ENCODE measurements at places on chromosomes 2 and 18.

- DNase-seq: no peak
Measured at GRCh38 chr2:59622599-59623308, 930.7 kb downstream of the BCL11A start.

DNA sequence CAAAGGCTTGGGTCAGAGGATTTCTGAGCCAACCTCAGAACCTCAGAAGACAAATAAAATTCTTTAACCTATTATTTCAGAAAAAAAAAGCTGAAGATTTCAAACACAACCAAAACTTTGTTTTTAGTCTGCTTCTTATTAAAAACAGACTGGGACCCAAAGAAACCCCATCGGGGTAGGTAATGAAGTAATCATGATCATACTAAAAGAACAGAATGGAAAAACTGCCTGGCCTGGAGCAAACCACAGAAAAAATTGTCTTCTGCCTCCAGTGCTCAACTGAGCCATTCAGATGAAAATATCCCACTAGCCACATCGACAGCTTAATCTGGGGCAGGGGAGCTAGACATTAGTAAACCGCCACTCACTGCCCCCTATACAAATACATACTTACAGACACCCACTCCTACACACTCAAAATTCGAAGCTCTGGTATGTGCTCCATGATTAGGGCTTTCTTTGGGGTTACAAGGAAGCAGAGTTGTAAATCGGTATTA is 76.5 kb downstream of the SDC1 start:
- no peak for DNase-seq

DNA sequence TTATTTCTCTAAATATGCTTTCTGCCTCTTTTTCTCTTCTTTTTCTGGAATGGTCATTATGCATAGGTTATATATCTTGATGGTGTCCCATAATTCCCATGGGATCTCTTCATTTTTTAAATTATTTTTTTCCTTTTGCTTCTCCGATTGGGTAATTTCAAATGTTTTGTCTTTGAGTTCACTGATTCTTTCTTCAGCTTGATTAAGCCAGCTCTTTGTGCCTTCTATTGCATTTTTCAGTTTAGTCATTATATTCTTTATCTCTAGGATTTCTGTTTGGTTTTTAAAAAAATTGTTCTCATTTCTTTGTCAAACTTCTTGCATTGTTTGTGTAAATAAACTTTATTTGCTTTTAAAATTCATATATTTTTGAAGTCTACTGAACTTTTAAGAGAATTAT is 251.1 kb downstream of the INSIG2 start:
- DNase-seq: no peak

DNA sequence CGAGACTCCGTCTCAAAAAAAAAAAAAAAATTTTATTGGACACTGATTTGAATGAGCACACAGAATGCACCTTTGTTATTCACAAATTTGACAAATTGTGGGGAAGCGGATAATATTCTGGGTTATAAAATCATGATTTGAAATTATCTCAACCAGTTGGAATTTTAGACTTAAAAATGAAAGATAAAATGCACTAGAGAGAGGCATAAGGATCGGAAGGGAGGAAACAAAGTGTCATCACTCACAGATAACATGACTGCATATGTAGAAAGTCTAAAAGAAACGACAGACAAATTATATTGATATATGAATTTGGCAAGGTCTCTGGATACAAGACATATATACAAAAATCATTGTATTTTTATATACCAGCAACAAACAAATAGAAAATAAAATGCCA is 70.6 kb downstream of the CD28 start:
- DNase-seq: no peak

- DNase-seq: no peak
Measured at GRCh38 chr2:119484834-119485233, 39.4 kb downstream of the SCTR start.

GRCh38 chr2:236691799-236692167 is 122.2 kb downstream of the ACKR3 start:
- DNase-seq: no peak

GRCh38 chr18:56843241-56843640 is 192.1 kb downstream of the WDR7 start:
- no peak for DNase-seq

- no peak for DNase-seq
Measured at GRCh38 chr2:189217541-189217940, 38.0 kb upstream of the COL5A2 start.

DNA sequence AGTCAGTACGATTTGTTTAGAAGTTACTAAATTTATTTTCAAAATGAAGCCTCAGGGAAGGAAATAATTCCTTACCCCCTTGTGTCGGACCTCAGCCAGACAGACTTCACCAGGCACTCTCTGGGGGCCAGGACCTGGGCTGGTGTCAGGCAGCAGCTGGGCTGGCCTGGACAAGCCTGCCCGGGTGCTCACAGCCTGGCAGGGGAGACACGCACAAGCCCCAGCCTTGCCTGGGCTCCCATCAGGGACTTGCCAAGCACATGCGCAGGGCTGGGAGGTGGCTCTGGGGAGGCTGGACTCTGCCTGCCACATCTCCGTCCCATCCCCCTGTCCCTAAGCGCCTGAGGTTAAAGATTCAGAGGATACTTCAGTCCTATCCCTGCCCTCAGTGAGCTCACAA is 56.8 kb upstream of the HS6ST1 start:
- no peak for DNase-seq

DNA sequence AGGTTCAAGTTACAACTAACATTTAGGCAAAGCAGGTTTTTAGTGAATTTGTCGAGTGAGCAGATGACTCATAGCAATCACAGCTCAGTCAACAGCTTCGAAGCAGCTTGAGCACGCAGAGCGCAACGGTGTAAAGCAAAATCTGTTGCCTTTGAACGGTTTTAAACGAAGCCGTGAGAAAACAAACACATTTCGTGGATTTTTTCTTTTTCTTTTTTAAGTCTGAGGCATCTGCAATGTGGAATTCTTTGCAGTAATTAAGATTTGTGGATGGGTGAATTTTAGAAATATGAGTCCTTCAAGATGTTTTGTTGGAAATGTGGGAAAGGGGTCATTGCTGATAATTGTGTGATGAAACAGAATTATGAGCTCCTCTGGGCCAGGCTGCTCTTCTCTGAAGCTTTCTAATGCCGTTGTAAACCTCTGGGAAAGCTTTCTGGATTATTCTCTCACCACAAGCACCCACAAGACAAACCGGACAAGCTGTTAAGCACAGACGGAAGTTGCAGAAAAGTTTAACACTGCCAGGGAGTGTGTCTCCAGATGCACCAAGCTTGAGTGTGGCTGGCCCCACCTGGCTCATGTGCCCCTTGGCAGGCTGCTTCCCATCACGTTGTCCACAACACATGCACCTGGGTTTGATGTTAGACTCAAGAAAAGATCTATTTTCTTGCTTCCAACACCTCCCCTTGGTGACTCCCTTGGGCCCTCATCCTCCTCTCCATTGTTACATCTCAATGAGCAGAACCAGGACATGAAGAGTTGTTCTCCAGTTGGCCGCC is 224.7 kb downstream of the ACKR3 start:
- no peak for DNase-seq

- no peak for DNase-seq
Measured at GRCh38 chr2:30243231-30243630, 11.9 kb downstream of the LBH start.

GRCh38 chr2:96580771-96581170 is 44.2 kb downstream of the ARID5A start:
- DNase-seq: no peak

- DNase-seq: no peak
Measured at GRCh38 chr2:237671466-237672138, 44.2 kb downstream of the LRRFIP1 start.

DNA sequence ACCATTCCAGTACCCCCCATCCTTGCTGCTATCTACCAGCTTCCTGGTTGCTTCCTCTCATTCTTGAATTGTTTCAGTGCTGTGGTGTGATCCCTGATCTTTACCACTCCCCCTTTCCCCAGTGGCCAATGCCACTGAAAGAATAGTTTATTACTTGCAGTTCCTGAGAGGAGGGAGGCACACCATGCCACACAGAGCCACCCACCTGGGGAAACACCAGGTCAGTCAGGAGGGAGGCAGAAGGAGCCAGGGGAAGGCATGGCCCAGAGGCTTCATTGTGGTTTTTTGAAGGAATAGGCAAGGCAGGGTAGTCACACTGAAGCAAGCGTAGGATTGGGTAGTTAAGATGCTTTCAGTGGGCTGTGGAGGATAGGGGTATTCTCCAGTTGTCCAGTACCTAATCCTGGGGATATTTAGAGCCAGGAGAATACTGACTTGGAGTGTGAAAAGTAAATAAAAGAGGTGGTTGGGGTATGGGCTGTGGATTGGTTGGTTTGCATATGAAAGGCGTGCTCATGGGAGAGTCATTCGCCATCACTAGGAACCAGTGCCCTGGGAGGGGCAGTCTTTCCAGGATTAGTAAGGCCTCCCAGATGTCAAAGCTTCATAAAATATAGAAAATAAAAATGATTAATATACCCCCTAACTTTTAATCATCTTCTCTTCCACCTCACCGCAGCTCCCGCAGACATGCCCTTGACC is 6.7 kb upstream of the TMEM177 start:
- no peak for DNase-seq

DNA sequence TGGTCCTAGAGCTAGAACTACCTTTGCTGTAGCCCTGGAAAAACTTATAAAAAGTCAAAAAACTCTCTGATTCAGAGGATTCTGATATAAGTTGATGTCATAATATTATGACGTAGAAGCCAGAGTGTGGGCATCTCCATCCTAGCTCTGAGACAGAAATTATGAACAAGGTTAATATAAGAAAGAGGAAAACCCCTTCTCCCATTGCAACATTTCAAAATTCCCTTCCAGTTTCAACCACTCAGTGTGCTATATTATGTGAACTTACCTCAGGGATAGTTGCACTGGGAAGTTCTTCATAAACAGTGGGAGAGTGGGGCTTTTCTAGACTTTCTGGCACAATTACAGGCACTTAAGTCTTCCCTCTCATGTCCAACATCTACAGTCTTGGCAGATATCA is 171.6 kb downstream of the PIK3C3 start:
- no peak for DNase-seq

GRCh38 chr2:199659207-199659606 is 191.8 kb downstream of the FTCDNL1 start:
- no peak for DNase-seq

GRCh38 chr2:199602271-199602895 is 144.6 kb upstream of the SATB2 start:
- no peak for DNase-seq

DNA sequence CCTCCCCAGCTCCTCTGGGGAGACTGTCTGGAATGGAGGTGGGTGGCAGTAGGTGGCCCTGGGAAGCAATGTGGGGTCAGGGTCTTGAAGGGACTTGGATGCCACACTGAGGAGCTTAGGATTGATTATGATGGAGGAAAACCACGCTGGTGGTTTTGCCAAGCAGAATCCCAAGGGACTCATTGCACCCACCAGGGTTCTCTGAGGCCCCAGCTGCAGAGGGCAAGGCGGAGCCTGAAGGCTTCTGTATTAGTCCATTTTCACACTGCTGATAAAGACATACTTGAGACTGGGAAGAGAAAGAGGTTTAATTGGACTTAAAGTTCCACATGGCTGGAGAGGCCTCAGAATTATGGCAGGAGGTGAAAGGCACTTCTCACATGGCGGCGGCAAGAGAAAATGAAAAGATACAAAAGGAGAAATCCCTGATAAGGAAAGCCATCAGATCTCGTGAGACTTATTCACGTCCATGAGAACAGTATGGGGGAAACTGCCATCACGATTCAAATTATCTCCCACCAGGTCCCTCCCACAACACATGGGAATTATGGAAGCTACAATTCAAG is 87.2 kb upstream of the YWHAQ start:
- DNase-seq: no peak

DNA sequence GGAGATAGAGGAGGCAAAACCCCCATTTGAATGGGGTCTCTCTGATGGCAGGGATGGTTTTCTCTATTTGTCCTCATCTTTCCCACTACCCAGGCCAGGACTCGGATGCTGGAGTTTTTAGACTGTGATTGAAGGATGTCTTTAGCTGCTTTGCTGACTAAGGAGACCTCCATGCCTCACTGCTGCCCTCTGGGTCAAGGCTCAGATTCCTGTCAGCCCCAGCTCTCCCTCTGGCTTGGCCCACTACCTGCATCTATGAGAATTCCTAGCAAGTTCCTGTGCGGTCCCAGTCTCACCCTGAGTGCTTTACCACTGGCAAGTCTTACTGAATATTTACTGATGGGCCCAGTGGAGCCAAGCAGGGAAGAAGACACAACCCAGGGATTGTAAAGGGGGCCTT is 184.0 kb downstream of the CELF4 start:
- DNase-seq: no peak

- DNase-seq: no peak
Measured at GRCh38 chr2:37881397-37881796, 43.7 kb upstream of the RMDN2 start.

DNA sequence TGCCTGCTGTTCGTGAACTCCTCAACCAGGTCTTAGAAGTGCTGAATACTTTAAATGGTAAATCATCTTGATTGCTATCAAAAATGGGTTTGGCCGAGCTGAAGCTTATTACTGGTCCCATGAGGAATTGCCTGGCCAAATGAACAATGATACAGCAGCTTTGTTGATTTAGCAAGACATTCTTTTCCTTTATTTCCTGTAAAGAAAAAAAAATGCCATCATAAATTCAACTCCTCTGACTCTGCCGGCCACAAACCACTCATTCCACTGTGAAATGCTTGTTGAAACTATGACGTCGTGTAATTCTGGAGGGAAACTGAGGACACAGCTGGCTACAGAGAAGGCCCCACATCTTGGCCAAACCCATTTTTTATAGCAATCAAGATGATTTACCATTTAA is 74.2 kb upstream of the ID2 start:
- DNase-seq: no peak

GRCh38 chr2:223944703-223945531 is at the start of gene WDFY1:
TSS of gene WDFY1 (minus strand) at chr2:223945335. CDS start at chr2:223945284, 51 bp downstream.
- peak; percentile 72 for DNase-seq

DNA sequence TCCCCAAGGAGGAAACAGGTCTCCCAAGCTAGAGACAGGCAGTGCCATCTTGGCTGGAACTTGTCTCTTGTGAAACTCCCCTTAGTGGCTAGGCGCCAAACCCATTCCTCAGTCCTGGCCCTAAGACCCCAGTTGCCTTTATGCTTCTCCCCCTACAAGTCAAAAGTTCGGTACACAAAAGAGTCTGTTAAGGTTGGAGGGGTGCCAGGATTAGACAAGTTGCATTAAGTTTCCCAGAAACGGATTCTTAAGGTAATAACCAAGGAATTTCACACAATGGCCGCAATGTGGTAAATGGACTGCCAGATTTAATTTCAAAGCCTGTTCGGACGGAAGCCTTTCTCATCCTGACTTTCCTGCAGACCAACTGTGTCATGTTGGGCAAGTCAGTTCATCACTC is 80.7 kb downstream of the CCBE1 start:
- no peak for DNase-seq

- DNase-seq: no peak
Measured at GRCh38 chr18:37869051-37869450, 303.5 kb upstream of the CELF4 start.

GRCh38 chr2:182646763-182647498 is 69.1 kb upstream of the DNAJC10 start:
- no peak for DNase-seq

GRCh38 chr2:12556762-12557161 is 160.0 kb upstream of the TRIB2 start:
- no peak for DNase-seq

GRCh38 chr2:21650569-21650968 is 526.8 kb downstream of the TDRD15 start:
- no peak for DNase-seq
